T-helper 2 cell treated with Interferon-gamma antibody and Interleukin-4, amounts not matched to agents 5 μg/mL and 100 μg/mL, for 36 hours (primary cell): ENCODE measurements at places on chromosomes 5 and 9.

GRCh38 chr5:1815881-1816292 lies 14.7 kb downstream of the NDUFS6 start:
- DNase-seq, result no peak

DNA sequence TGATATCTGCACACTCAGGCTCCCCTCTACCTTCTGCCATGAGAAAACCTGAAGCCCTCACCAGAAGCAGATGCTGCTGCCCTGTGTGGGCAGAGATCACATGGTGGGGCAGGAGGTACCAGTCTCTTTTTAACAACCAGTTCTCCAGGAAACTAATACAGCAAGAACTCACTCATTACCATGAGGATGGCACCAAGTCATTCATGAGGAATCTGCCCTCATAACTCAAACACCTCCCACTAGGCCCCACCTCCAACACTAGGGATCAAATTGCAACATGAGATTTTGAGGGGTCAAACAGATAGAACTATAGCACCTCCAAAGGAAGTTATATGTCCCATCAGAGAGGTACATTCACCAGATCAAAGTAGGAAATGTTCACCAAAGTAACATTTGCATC lies 136.3 kb upstream of the SHB start:
- no peak for DNase-seq

- DNase-seq, result no peak
Observed at GRCh38 chr5:138109463-138110265, 25.8 kb downstream of the WNT8A start.

- no peak for DNase-seq
Observed at GRCh38 chr5:125874717-125875116, 548.5 kb upstream of the GRAMD2B start.

DNA sequence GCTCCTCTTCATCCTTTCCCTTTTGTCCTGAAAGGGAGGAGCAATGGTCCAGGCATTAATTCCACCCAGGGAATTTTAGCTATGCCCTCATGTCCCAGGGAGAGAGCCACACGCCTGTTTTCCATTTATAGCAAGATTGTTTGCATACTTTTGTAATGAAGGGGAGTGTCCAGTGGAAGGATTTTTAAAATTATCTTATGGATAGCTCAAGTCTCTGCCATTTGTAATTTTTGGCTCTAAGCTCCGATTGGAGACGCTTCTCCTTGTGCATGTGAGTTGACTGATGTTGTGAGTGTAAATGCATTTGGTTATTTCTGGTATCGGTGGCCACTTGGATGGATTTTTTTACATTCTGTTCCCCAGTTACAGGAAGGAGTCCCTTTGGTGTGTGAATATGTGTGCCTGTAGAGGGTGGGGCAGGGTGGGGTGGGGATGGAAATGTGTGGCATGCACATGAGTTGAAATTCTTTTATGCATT lies 7.2 kb upstream of the RPL26L1 start:
- DNase-seq, result no peak

- DNase-seq, result no peak
Observed at GRCh38 chr5:136028782-136029742, at the start of gene TGFBI. Gene TGFBI (plus strand): TSS chr5:136028988. CDS start chr5:136029056, 68 bp downstream.

DNA sequence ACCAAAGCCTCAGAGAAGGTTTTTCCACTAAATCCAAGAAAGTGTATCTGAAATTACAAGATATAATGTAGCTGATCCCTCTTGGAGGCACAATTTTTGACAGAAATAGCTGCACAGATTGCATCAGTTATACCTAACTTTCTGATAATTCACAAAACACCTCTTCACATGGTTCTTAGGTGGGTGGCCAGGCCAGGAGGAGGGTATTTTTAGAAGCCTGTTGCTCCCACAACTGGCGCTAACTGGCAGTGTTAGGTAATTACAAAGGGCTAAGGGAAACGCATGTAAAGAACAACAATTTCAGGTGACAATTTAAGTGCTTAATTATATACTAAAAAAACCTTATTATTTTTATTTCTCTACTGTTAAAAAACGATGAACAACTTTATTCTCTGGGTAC lies 247.9 kb downstream of the BNC2 start:
- no peak for DNase-seq

DNA sequence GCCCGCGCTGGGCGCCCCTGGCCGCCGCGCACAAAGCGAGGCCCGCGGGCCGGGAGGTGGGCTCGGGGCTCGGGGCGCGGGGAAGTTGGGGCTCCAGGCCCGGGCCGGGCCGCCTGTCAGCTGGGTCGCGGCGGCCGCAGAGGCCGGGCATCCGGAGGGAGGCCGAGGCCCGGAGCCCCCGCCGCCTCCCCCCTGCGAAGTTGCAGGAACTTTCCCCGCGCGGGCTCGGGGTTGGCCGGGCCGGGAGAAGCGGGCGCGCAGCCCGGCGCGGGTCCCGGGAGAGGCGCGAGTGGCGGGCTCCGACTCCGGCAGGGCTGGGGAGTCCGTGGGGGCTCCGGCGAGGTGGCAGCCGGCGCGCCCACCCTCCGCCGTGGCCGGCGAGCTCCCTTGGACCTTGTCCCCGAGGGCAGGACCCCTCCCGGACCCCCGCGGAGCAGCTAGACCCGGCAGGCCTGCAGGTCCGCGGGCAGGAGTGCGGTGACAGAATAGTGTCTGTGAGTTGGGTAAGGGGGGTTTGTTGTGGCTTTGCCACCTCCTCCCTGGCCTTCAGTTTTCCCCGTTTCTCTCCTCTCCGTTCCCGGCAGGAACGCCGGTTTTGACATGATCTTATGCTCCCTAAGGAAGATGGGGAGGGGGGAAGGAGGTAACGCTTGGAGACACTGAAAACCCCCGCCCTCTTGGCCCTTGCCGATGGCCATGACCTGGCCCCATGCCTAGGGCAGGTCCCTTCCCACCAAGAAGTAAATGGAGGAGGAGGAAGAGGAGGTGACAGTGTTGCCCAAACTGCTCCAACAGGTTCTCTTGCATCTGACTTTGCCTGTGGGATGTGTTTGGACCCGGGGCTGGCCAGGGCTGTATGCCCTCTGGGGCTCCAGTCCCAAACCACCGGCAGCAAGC lies 942 bp downstream of the PHF2 start:
- no peak for DNase-seq

DNA sequence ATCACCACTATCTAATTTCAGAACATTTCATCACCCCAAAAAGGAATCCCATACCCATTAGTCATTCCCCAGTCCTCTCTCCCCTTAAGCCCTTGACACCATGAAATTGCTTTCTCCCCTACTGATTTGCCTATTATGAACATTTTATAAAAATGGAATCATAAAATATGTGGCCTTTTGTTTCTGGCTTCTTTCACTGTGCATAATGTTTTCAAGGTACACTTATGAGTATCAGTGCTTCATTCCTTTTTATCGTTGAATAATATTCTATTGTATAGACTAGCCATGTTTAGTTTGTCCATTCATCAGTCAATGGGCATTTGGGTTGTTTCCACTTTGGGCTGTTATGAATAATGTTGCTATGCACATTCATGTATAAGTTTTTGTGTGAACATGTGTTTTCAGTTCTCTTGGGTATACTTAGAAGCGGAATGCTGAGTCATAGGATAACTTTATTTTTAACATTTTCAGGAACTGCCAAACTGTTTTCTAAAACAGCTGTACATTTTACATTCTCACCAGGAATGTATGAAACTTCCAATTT lies 40.4 kb upstream of the FGF1 start:
- no peak for DNase-seq

GRCh38 chr9:107212613-107213012 lies 70.5 kb upstream of the RAD23B start:
- DNase-seq, result no peak

GRCh38 chr5:38994324-38994927 lies 79.8 kb downstream of the RICTOR start:
- no peak for DNase-seq

DNA sequence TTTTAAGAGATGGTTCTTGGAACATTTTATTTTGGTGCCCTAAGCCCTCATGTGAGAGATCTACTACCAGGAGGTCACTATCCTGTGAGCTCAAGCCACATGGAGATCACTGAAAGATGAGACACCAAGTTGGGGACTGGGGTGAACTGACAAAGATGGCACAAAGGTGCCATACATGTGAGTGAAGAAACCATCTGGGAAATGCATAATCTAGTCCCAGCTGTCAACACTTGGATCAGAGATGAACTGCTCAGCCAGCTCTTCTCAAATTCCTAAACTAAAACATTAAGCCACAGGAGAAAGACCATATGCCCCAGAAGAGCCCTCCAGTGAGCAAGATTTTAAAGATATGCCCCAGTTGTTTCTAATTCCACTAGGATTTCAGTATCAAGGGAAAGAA lies 22.2 kb upstream of the MYOT start:
- DNase-seq, result no peak

GRCh38 chr9:82989929-82990328 lies 73.0 kb downstream of the RASEF start:
- no peak for DNase-seq

DNA sequence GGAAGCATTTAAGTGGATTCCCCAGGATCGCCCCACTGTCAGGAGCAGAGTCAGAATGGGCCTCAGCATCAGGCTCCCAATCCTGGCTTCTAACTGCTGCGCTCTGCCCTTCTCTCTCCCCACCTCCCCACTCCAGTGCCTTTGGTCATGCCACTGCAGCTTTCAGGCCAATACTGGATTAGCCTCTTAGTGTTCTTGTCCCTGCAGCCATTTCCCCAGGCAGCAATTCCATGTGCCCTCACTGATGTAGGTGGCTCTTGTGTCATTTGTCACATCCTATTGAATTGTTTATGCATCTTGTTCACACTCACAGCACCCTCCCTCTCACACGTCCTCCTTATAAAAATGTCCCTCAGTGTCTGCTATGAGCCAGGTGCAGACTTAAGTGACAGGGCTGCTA lies 544.2 kb upstream of the DAP start:
- DNase-seq, result no peak
